ENCODE measurements at places on chromosomes 7 and 10.

GRCh38 chr10:106338486-106338885 lies 826.0 kb downstream of the SORCS1 start:
- DNase-seq: no peak

- no peak for DNase-seq
Observed at GRCh38 chr7:24917510-24918239, 62.3 kb downstream of the OSBPL3 start.

- DNase-seq: peak; percentile 82
Observed at GRCh38 chr7:1432411-1433082, 26.7 kb downstream of the MICALL2 start.

DNA sequence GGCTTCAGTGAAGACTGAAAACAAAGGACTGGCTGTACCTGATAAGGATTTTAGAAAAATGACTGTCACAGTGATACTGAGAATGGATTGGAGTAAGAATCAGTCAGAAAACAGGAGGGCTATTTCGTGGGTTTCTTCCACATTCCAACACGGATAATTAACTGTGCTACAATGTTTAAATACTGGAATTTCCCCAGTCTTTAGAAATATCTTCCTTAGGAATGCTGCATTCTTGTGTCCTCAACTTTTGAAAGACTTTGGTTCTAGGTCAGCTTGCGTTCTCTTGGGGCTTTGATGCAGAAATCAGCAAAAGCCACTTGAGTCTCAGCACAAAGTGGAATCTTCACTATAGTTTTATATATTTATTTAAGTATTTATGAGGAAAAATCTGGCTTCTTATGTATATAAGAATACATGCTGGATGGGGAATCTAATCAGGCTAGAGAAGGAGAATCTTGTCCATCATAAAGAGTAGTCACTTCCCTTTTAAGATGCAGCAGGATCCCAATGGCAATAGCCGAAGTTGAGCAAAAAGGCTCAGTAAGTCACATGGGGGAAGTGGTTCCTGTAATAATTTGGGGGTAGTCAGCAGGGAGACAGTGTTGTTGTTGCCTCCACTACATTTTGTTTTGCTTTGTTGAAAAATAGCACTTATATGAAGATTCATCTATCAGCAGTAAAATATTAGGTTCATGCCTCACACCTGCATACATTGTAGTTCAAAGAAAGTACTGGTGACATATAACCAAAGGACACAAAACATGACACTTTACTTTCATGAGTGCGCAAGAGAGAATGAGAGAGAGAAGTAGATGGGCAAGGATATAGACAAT lies 86.0 kb downstream of the CH25H start:
- no peak for DNase-seq

- DNase-seq: no peak
Observed at GRCh38 chr7:105017657-105018365, 3.8 kb downstream of the KMT2E start.

DNA sequence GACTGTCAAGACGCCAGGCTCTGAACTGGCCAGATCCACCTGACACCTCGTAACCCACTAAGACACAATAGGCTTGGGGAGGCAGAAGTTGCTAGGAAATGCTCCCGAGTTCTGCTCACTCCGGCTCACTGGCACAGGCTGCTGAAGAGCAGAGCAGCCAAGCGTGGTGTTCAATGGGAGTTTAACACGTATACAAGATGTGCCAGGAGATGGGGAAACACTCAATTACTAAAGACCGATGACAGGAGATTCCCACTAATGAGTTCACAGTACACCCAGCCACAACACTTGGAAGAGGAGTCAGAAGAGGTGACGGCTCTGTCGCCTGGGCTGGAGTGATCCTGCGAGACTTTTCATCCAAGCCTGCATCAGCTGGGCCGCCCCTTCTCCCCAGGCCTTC lies 303.4 kb downstream of the GFRA1 start:
- no peak for DNase-seq

DNA sequence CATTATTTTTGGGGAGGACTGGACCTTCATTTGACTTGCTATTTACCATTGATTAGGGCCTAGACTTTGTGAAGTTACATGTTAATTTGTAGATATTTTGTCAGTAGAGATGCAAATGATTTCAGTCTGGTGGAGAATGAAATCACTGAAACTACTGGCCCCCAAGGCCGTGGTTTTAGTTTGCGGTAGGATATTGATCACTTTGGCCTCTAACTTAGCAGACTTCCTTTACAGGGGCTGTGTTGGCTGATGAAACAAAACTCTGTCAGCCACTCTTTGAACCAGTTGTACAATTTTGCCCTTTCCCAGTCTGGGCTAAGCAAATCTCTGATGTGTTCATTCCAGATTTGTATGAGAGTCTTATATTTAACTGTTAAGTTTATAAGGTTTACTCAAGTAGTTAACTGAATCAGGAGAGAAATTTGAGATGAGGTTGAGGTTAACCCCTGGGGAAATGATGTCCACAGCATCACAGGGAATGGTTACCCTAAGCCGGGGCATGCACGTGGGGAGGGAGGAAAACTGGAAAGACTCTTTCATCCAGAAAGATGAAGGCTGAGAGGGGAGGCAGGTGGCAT lies 105.7 kb upstream of the INSIG1 start:
- no peak for DNase-seq

DNA sequence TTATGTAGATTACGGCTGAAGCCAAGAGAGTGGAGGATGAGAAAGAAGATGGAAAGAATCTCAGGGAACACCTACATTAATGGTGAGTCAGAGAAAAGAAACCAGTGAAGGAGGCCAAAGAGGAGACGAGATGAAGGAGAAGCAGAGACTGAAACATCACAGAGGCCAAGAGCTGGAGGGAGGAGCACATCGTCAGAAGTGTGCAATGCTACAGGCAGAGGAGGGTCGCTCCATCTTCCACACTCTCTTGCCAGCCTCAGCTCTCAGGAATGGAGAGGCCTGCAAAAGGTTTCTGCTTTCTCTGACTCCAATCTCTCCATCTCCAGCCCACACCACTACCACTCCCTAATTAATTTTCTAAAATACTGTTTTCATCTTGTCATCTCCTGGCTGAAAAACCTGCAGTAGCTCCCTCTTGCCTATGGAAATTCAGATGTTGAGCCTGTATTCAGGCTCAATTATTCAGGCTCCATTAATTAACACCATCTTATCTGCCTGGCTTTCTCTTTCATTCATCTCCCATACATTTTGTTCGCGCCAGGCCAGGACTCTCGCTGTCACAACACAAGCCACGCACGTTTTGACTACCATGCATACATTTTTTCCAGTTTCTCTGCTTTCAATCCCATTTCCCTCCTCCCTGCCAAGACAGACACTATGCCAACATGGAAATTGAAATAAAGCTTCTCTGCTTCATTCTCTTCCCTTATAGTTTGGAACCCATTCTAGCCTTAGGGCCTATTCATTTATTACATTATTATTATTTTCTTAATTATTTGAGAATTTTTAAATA lies 165.8 kb downstream of the INHBA start:
- DNase-seq: no peak

DNA sequence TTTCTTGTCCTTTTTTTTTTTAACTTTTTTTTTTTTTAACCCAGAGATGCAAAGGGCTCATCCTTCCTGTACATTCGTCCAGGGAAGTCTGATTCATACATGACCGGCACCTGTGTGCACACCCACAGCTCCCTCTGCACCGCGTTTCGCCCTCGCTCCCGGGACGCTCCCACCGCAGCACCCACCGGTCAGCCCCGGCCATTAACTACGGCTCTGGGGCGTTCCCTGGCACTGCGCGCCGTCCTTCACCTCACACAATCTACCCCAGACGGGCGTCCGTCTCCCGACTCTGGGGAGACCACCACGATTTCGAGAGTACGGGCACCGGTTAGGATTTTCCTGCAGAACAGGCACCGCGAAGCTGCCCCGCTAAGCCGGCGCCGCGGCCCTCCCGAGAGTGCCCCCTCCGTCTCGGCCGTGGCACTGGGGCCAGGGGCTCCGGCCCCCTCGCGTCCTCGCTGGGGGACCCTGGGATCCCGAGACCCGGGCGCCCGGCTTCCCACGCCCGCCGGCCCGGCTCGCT lies 452 bp downstream of the ATE1 start:
- DNase-seq: peak; percentile 37

GRCh38 chr10:87775766-87776165 lies 42.3 kb downstream of the ATAD1 start:
- DNase-seq: no peak

- no peak for DNase-seq
Observed at GRCh38 chr7:130369110-130369711, 11.1 kb upstream of the CPA1 start.

DNA sequence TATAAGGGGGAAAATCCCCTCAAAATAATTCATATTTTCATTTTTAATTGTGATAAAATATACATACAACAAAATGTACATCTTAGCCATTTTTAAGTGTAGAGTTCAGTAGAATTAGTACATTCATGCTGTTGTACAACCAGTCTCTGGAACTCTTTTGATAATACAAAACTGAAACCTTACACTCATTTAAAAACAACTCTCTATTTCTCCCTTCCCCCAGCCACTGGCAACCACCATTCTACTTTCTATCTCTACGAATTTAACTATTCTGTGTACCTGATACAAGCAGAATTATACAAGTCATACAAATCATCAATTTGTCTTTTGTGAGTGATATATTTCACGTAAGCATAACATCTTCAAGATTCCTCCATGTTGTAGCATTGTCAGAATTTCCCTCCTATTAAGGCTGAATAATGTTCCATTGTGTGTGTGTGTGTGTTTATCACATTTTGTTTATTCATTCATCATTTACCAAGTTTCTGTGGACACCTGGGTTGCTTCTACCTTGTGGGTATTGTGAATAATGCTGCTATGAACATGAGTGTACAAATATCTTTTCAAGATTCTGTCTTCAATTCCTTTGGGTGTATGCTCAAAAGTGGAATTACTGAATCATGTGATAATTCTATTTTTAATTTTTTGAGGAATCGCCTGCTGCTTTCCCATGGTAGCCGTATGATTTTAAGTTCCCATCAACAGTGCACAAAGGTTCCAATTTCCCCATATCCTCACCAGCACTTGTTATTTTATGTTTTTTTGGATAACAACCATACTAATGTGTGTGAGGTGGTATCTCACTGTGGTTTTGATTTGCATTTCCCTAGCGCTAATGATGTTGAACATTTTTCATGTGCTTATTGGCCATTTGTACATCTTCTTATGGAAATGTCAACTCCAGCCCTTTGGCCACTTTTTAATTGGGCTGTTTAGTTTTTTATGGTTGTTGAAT lies 4.7 kb upstream of the EBLN1 start:
- DNase-seq: no peak

- no peak for DNase-seq
Observed at GRCh38 chr10:8531116-8531515, 476.6 kb downstream of the GATA3 start.

- peak; percentile 48 for DNase-seq
Observed at GRCh38 chr10:124696446-124697392, 47.5 kb downstream of the FAM53B start.

GRCh38 chr10:1658658-1659057 lies 78.7 kb downstream of the ADARB2 start:
- no peak for DNase-seq

GRCh38 chr7:14432924-14433323 lies 443.5 kb upstream of the ETV1 start:
- DNase-seq: no peak

GRCh38 chr7:80563561-80564327 lies 51.9 kb upstream of the GNAT3 start:
- no peak for DNase-seq

- no peak for DNase-seq
Observed at GRCh38 chr7:140039896-140040295, 22.9 kb downstream of the PARP12 start.

- no peak for DNase-seq
Observed at GRCh38 chr10:13183625-13184024, 22.3 kb downstream of the MCM10 start.

GRCh38 chr10:83691791-83692596 lies 447.3 kb upstream of the GHITM start:
- no peak for DNase-seq

DNA sequence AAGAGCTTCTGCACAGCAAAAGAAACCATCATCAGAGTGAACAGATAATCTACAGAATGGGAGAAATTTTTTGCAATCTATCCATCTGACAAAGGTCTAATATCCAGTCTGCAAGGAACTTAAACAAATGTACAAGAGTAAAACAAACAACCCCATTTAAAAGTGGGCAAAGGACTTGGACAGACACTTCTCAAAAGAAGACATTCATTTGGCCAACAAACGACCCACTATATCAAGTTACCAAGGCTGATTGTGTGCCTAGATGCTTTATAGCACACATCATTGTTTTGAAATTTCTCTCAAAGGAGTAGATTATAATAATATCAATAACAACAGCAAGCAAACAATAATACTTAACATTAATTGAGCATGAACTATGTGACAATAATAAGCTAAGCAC lies 117.1 kb downstream of the TFPI2 start:
- DNase-seq: no peak

DNA sequence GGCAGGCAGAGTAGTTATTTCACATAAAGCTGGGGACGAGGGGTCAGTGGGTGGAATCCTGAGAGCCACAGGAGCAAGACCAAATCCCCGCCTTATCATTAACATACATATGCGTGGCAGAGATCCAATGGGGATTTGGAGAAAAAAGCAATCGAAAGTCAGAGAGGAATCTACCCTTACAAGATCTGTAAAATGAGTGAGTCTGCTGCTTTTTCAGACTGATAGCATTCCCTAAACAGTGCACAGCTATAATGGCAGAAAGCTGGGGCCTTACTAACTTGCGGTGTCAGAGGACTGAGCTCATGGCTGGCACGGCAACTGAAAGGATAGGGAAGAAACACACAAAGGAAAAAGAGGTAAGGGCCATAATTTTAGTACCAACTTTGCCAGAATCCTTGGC lies 25.0 kb downstream of the GPR22 start:
- no peak for DNase-seq

GRCh38 chr7:33831389-33832141 lies 73.8 kb upstream of the BMPER start:
- DNase-seq: no peak

- peak; percentile 44 for DNase-seq
Observed at GRCh38 chr7:130151591-130152492, 53.4 kb downstream of the TMEM209 start.

DNA sequence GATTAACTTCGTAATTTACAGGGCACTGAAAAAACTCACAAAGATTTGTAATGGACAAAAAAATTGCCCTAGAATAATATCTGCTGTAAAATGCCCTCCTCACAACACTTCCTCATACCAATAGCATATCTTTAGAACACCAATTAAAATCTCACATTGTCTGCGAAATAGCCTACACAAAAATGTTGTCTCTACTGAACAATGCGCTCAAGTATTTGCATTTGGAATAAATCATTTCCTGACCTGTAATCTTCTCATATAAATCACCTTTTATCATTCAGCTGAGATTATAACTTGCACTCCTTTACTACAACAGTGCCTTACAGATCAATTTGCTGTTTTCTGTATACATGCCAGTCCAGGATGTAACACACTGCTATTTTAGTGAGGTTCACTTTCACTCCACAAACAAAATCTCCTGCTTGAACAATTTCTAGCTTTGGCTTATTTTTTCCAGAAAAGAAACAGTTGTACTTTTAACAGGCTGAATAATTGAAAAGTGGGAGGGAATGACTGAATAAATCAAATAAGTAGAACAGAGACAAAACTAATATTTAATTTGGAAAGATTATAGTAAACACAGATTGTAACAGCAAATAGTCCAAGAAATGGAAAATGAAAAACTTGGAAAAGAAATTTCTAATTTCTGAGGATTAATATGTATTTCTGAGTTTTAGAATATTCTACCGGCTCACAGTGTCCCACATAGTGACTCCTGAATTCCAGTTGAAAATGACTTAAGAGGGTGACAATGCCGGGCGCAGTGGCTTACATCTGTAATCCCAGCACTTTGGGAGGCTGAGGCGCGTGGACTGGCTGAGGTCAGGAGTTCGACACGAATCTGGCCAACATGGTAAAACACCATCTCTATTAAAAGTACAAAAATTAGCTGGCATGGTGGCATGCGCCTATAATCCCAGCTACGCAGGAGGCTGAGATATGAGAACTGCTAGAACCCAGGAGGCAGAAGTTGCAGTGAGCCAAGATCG lies 30.6 kb downstream of the JMJD1C start:
- DNase-seq: no peak

All from activated naive CD4-positive, alpha-beta T cell treated with Interleukin-2 at 50 U/mL for 16 hours (primary cell).